ENCODE measurements at places on chromosomes 4 and X.

GRCh38 chr4:31193521-31193920 is 473.4 kb downstream of the PCDH7 start:
- DNase-seq = no peak

DNA sequence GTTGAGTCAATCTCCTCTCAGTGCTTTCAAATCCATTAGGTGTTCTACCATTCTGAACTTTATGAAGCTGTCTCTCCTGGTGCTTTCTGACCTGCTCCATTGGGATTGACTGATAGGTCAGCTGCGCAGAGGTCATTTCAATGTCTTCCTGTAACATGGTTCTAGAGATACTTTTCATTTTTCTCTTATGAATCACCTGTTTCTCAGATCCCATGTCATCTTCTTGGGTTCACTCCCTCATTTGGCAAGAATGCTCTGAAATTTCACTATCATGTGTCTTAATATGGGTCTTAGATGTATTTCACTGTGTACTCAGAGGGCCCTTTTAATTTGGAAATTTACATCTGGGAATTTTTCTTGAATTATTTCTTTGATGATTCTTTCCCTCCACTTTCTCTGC is 13.8 kb upstream of the PGM2 start:
- no peak for DNase-seq

DNA sequence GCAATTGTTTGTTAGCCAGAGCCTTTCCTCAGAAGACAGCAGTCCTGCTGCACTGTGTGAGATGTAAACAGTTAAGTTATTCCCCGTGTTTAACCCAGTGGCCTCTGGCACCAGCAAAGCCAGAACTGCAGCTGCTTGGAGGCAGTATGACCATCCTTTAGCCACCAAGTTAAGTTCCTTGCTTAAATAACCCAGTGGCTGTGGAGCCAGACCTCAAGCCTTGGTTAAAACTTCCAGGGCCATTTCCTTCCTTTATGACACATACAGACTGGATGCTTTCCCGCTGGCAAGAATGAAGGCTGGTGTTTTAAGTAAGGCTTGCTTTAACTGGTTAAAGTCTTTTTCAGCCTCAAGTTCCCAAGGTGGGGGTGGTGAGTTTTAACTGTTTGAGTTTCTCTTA is 379.8 kb downstream of the DCAF12L2 start:
- no peak for DNase-seq

DNA sequence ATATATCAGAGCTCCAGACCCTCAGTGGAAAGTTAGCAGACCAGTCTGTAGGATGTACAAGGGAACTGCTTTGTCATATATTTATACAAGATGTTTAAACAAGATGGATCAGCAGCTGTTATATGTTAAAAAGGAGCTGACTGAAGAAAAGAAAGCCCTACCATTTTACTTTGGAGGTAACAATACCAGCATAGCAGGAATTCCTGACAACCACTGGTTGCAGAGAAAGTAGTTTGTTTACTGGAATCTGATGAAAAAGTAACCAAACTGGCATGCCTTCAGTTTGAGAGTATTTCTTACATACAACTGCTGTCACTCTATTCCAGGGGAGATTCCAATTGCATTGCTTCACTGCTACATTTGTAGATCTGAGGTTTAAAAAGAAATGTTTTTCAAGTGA is 49.5 kb upstream of the GABRQ start:
- DNase-seq = no peak

- no peak for DNase-seq
These were observed 23.7 kb downstream of the RTL5 start for GRCh38 chrX:72107841-72108595.

DNA sequence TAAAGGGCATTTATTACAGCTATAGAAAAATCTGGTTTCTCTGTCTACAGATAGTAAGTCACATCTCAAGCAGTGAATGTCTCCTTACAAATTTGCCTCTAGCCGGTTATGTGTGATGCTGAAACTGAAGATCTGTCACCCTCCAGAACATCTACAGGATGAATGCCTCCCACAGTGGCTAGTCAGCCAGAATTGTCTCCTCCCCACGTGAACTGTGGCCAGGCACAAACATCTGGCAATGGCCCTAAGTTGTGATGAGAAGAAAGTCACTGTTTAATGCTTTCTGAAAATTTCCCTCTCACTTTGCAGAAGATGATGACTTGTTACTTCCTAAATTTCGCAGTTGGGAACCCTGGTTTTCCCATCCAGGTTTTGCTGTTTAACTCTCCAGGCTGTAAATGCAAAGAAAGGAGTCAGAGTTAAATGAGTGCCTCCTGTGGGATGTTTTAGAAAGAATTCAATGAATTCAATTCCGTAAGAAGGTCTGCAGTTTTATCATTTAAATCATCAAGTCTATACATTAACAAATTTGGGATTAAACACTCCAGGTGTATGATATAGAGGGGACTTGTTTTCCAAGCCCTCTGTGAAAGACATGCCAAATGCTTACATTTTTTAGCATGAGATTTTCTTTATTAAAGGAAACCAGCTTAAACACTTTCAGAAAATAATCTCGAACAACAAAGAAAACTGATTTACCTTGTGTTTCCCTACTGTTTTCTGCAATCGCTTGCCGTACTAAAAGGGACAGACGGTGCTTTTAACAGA is 55.4 kb upstream of the TLR3 start:
- no peak for DNase-seq

- DNase-seq = no peak
These were observed 30.1 kb downstream of the CYBB start for GRCh38 chrX:37809970-37810369.

DNA sequence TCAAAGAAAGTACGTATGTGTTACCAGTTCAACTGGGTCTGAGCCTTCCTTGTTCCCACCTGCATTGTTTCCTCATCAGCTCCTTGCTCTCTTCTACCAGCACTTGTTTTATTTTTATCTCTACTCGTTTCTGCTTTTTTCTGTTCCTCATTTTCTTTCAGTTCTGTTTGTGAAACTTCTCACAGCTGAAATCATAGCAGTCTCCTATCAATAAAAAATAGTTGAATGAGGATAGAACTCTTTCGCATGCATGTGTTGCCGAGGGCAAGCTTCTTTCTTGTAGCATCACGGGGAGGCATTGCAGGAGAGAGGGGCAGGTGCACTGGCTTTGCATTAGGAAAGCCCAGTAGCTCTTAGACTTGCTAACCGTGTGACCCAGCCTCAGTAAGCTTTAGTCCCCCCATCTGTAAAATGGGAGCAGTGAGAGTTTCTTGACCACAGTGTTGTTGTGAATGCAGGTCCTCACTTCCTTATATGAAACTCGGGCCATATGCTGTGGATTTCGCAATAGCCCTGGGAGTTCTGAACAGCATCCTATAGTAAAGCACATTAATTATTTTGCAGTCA is 24.7 kb downstream of the OFD1 start:
- DNase-seq = no peak

DNA sequence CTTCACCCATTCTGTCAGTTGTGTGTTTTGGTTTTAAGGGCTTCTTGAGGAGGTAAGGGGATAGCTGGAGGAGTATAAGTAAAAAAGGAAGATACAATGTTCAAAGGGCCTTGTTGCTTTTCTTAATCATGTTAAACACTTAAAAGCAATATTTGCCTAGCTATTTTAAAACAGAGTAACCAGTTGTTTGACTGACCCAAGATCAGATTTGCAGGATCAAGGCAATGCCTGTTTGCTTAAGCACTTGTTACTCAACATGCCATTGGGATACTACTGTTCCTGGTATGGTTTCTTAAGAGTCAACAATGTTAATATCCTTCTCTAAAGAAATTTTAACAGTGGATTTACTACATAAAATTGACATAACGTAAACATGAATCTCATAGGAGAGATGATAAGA is 2.6 kb downstream of the DCLK2 start:
- DNase-seq = no peak

GRCh38 chr4:61555789-61556188 is 355.7 kb downstream of the ADGRL3 start:
- DNase-seq = no peak

GRCh38 chrX:48792219-48792618 is 5.8 kb downstream of the GATA1 start:
- DNase-seq = no peak

GRCh38 chr4:7677799-7678301 is 243.1 kb upstream of the PSAPL1 start:
- DNase-seq = no peak

- no peak for DNase-seq
These were observed 159.6 kb upstream of the ANK2 start for GRCh38 chr4:112889619-112890527.

- DNase-seq = no peak
These were observed 98.2 kb upstream of the PGRMC2 start for GRCh38 chr4:128385683-128386304.

DNA sequence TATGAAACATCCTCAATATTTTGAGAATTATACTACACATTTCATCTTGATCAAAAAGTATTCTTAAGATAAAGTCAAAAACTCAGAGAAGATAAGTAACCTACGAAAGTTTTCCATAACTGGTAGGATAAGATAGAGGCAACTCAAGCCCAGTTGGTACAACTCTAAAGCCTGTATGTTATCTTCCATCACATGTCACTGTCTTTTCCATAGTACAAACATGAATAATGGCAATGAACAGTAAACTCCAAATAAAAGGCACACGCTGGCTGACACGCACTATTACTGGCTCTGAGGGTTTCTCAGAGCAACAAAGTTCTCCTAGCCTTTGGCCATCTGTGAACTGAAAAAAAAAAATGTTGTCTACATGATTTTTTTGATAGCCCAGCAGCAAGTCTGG is 27.2 kb downstream of the LIN54 start:
- DNase-seq = no peak

- no peak for DNase-seq
These were observed 63.6 kb downstream of the REPS2 start for GRCh38 chrX:17009856-17010625.

- no peak for DNase-seq
These were observed 14.3 kb upstream of the C4orf50 start for GRCh38 chr4:6032249-6033244.

DNA sequence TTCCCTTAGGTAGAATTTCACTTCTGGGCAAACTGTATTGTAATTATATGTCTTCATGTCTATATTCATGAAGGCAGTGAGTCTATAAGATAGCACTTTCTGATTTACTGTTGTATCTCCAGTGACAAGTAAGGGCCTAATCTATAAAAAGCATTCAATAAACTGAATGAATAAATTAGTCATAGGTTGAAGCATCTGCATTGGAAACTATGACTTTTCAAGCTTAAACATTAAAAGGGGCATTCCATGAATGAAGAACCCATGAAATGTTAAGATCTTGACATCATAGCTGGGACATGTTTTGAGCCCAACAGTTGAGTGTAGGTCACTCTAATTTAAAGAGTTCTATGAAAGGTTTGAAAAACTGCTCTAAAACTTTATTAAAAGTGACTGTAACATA is 159.3 kb upstream of the LCORL start:
- DNase-seq = no peak

DNA sequence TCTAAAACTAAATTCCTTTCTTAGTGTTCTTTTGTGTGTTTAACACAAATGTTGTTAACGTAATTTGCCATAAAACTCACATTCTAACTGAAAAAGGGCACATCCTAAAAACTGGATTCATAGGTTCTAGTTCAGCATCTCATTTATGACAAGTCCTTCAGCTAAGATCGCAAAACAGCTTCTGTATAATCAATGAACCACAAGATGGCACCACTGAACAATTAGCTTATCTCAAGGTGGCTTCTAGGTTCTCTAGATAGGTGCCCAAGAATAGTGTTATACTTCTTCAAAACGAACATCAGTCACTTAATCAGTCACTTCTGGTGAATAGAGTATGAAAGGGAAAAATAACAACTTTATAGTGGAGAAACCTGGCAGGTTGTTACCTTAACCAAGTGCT is 54.3 kb downstream of the NRK start:
- no peak for DNase-seq

DNA sequence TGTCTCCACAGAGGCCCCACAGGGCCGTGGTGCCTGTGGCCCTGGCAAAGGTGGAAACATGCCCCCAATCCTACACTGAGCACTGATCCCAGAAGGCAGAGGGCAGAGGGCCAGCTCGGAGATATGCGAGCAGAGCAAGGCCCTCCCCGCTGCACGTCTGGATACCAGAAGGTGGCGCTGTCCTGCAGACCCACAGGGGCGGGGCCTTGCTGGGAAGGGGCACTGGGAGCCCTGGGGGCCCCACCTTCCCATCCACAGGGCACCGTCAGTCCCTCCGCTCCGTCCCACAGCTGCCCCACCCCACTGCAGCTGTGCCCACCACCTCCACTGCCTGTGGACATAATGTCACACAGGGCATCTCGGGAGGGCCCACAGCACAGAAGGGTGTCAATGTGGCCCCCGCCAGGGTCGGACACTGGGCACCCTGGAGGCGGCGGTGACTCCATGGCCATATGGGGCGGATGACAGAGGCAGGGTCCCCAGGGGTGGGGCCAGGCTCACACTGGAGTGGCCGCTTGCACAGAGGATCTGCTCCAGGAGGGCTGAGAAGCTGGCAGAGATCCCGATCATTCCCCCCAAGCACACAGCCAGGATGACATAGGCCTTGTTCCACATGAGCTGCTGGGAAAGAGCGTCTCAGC is 4.8 kb downstream of the SLC49A3 start:
- no peak for DNase-seq

GRCh38 chr4:112284662-112285411 is 867 bp downstream of the TIFA start:
- DNase-seq = no peak

GRCh38 chr4:16007471-16008095 is 44.6 kb upstream of the FGFBP2 start:
- no peak for DNase-seq

DNA sequence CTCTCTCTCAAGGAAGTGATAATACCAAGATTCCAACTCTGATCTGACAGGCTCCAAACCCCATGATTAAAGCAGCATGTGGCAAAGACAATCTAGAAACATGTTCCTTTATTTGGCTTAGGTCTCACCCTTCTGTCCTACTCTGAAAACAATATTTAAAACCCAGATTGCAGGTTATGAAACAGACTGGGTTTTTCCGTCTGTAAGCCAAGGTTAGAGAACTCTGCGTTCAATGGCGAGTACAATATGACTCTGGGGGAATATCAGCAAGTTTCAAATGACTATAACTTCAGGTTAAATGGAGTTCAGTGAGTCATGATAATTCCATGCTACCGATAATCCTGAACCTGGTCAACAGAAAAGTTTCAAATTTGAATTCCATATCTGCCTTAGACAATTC is 50.8 kb downstream of the ANAPC10 start:
- DNase-seq = no peak

GRCh38 chr4:7361280-7361895 is 73.3 kb downstream of the PSAPL1 start:
- DNase-seq = no peak

DNA sequence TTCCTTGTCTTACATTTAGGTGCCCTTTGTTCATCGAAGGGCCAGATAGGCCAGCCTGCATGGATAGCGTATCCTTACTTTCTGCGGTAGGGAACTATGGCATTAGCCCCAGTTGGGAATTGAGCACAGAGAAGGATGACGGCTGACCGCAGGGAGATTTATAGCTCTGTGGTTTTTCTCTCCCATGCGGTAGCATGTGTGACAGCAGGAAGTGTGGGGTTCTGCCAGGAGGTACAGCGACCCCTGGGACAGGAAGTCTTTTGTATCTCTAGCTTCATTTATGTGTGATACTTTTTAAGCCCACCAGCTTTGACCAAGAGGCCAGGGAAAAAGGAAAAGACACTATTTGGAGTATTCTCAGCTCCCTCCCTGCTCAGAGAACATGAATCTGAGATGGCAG is 33.1 kb downstream of the GAB3 start:
- DNase-seq = no peak

- no peak for DNase-seq
These were observed 59.4 kb downstream of the REPS2 start for GRCh38 chrX:17005712-17006368.
